ENCODE measurements at places on chromosomes 12 and 14.

GRCh38 chr14:101761881-101762529 lies 496 bp downstream of the PPP2R5C start:
- peak; percentile 74 for DNase-seq

GRCh38 chr14:53350866-53351265 lies 197.7 kb upstream of the DDHD1 start:
- DNase-seq: no peak

DNA sequence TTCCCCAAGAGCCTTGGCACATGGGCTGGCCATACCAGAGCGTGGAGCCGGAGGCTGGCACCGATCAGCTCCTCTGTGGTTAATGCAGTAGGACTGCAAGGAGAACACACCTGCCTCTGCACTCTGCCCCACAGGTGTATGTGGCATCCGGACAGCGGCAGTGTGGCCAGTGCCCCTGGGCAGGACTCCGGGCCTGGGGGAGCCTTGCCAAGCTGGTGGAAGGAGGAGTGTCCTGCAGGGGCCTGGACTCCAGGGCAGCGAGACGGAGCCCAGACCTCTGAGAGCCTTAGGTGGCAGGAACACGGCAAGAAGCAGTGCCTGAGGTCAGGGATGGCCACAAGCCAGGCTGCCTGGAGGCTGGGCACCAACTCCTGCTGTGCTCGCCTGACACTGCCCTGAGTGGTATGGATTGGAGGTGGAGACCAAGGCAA lies 5.3 kb upstream of the BEGAIN start:
- DNase-seq: no peak

DNA sequence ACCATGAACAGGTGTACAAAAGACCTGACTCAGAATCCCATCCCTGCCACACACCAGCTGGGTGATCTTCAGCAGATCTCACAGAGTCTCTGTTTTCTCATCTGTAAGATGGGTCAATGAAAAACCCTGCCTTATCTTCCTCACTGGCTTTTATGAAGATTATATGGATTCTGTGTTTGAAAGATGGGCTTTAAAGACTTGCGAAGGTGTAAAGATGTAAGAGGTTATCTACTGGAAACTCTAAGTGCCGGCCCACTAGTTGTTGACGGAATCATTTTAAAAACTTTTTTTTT lies 15.3 kb upstream of the ANKRD33 start:
- no peak for DNase-seq

- no peak for DNase-seq
Observed at GRCh38 chr14:74545386-74545785, 51.8 kb downstream of the ISCA2 start.

- DNase-seq: no peak
Observed at GRCh38 chr12:55017416-55017925, 2.3 kb upstream of the NEUROD4 start.

- DNase-seq: no peak
Observed at GRCh38 chr12:50257236-50258166, 25.8 kb downstream of the LIMA1 start.

- DNase-seq: no peak
Observed at GRCh38 chr14:61042220-61042619, 61.2 kb downstream of the SLC38A6 start.

- no peak for DNase-seq
Observed at GRCh38 chr12:120861074-120861795, 42.9 kb downstream of the SPPL3 start.

DNA sequence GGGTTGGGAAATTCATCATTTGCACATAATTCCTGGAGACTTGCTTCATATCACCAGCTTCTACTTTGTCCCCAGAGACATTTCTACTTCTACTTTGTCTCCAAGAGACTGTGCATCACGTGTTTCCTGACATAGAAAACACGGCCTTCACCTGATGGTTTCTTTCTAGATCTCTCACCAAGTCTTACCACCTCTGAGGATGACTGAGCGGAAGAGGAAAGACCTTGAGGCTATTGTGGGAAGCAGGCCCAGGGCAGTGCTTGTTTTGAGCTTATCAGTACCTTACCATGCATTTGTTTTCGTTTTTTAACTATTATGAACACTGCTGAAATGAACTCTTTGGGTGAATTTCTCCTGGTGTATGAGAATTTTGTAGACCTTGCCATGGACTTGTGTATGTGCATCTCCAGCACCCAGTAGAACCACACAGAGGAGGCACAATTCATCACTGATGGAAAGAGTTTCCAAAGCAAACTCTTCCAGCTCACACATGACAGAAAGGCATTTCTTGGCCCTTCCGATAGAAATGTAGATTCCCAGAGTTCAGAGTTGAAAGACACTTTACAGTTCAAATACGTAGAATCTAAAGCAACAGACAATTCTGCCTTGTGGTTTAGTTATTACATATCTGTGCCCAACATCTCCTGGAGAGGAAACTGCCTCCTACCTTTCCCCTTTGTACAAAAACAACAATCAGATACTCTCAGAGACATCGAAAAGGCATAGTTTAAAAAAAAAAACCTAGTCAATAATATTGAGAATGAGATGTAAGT lies 434.7 kb downstream of the FUT8 start:
- no peak for DNase-seq

DNA sequence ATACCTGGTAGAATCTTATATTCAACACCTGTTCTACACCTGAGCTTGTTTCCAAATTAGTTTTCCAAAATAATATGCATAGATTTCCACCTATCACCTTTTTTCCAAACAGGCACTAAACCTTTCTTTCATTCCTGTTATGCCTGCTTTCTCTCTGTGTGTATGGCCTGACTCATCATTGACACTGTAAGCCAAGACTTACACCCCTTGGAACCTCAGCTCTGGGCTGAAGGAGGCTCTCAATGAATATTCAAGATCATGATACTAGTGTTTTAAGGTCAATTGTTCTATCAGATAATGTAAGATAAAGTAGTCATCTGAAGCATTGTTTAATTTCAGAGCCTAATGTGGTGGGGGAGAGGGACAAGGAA lies 1193.3 kb downstream of the FLRT2 start:
- no peak for DNase-seq

DNA sequence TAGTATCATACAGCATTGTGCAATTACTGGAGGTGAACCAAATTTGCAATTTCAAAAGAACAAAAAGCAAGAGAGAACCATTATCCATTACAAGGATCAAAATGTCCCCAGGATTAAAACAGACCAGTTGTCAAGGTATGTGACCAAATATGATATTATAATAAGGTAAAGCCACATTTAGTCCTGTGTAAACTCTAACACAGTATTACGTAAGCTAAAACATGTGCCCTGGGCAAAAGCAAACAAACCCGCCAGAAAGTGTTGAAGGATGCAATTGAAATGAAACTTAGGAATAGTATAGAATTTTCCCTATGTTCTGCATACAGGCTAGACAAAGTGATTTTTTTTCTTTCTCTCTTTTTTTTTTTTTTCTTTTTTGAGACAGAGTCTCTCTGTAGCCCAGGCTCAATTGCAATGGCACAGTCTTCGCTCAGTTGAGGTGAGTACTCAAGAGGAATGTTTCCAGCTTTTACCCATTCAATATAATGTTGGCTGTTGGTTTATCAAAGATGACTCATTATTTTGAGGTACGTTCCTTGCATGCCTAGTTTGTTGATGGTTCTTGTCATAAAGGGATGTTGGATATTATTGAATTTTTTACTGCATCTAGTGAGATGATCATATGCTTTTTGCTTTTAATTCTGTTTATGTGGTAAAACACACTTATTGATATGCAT lies 137.1 kb upstream of the FOXG1 start:
- DNase-seq: no peak

DNA sequence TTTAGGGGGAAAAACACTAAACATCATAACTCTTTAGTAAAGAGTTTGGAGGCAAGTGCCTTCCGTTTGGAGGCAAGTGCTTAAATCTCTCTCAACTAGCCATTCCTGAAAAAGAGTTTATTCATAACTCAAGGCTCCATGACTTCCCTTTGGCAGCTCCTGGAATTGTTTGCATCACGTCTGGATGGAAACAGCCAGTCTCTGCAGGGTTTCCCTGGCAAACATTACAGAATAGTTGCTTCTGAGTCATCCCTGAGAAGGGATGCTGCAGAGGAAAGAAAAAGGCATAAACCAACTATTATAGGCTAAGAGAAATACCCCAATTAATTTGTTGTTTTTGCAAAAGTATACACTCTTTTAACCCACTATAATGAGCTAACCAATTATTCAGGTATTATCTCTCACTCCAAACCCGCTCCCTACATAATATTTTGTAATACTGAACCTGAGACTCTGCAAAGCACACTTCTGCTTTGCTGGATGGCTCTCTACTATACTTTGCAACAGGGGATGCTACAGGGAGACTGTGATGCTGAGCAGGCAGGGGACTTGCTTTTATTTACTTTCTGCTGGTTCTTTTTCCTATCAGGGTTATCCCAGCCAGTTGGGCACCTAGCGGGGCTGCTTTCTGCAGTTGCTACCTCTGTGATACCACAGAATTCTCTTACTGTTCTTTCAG lies 497.7 kb downstream of the FUT8 start:
- DNase-seq: peak; percentile 28

GRCh38 chr12:66217342-66217917 lies 28.4 kb downstream of the IRAK3 start:
- no peak for DNase-seq

DNA sequence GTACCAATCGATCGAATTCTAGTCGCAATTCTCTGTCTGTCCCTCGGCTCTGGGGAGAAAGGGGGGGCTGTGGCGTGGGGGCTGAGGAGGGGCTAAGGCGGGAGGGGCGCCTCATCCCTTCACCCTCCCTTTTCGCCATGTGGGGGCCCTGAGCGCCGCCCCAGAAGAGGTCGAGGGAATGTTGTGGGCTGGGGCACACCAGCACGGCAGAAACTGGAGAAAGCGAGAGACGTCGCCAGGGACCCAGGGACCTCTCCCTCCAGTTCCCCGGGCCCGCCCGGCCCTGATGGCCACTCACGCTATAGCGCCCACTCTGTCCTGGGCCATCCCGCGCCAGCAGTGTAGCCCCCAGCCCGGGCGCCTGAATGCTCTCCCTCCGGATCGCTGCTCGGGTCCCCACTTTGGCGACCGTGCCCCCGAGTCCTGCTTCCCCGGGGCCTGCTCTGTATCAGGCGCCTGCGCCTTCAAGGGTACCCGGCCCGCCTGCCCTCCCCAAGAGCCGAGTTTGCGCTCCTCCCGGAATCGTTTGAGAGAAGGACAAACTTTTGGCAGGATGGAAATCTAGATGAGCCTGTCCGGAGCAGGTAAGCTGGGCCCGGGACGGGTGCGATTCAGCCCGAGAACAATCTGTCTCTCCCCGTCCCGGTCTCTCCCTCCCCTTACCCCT lies 62.6 kb downstream of the SMUG1 start:
- DNase-seq: peak; percentile 41

DNA sequence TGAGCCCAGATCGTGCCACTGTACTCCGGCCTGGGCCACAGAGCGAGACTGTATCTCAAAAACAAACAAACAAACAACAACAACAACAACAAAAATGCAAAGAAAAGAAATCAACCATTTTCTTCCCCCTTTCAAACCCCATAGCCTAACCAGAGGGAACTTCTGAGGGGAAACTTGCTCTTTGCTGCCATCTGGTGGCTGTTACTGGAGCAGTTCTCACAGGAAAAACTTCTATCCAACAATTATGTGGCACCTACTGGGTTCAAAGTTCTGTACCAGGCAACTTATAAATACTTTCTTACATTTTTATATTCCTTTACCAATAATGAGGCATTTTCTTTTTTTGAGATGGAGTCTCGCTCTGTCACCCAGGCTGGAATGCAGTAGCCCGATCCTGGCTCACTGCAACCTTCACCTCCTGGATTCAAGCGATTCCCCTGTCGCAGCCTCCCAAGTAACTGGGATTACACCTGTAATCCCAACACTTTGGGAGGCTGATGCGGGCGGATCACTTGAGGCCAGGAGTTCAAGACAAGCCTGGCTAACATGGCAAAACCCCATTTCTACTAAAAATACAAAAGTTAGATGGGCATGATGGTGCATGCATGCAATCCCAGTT lies 50.9 kb upstream of the BICDL1 start:
- peak; percentile 68 for DNase-seq

GRCh38 chr14:91298576-91298975 lies 54.1 kb upstream of the GPR68 start:
- DNase-seq: no peak

DNA sequence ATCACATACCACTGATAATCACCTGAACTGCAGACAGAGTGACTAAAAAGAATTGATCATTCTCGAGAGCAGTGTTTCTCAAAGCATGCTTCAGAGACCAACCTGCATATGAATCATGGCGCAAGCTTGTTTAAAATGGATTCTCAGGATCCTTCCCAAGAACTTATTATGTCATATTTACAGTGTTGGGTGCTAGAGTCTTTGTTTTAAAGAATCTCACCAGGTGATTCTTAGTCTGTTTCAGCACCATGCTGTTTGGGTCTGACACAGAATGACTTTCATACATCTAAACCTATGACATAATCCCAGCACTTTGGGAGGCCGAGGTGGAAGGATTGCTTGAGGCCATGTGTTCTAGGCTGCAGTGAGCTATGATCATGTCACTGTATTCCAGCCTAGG lies 31.3 kb upstream of the SSPN start:
- no peak for DNase-seq

GRCh38 chr12:28209782-28210181 lies 19.5 kb downstream of the CCDC91 start:
- no peak for DNase-seq

DNA sequence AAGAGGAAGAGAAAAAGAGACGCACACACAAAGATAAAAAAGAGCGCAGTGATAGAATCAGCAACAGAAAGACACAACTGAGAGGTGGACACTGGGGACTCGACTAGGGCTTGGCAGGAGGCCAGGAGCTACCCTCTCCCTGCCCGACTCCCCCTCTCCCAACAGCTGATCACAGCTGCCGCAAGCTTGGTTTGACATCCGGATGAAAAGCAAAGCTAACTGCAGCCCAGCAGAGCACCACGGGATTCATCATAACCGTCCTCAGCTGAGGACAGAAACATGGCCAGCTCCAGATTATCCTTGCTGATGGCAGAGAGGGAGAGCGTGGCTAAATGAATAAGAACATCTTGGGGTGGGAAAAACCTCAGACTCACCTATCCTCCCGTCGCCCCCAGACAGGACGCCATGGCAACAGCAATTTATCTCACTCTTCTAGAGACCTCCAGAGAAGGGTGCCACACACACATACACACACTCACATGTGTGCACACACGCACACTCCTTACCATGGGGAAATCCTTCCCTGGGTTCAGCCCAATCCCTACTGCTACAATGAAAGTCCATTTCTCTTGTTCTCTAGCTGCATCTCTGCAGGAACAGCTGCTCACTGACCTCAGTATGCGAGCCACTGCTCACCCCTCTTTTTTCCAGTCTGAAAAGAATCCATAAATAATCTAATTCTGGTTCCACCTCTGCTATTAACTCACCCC lies 135.3 kb downstream of the NTF3 start:
- DNase-seq: peak; percentile 31

DNA sequence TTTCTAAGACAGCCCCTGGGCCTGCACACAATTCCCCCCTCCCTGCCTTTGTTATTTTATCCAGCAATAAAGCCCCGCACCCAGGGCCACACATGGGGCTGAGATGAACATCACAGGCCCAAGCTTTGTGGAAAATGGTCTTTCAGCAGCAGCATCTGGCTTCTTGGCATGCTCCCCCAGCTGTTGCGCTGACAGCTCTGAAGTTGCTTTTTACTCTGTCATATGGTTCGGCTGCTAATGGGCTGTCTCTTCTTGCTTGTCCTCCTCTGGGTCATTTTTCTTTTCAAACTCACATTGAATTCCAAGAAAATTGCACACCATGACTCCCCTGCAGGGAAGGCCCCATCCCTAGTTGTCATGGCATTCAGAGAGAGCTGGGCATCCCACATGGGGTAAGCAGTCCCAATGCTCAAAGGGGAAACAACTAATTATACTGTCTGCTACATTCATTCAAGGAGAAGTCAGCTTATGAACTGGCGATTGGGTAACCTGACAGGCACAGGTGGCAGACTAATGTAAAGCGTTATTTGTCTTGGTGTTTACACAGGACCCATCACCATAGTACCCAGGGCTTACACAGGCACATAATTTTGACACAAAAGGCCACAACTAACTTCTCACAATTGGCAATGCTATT lies 74.0 kb upstream of the CDKN3 start:
- no peak for DNase-seq
